ENCODE measurements at places on chromosomes 11 and 22. TPM values are rescaled to one million over a fixed set of nuclear protein-coding genes. Genes with fewer than 3 reads are reported as not detected.

Gene OR51B2
- total RNA-seq, result not detected

Gene CRACR2B
- total RNA-seq, result 11.6 TPM

Gene OR56A1
- total RNA-seq, result 0.87 TPM

Gene SEPTIN3
- 20.5 TPM for total RNA-seq

Gene SCGB1D2
- total RNA-seq, result not detected

- peak; percentile 56 for DNase-seq
These were observed 267.8 kb downstream of the TBC1D22A start for GRCh38 chr22:47030143-47030661.

Gene CYB5R2
- total RNA-seq, result 37.1 TPM

Gene PKDREJ
- total RNA-seq, result not detected

DNA sequence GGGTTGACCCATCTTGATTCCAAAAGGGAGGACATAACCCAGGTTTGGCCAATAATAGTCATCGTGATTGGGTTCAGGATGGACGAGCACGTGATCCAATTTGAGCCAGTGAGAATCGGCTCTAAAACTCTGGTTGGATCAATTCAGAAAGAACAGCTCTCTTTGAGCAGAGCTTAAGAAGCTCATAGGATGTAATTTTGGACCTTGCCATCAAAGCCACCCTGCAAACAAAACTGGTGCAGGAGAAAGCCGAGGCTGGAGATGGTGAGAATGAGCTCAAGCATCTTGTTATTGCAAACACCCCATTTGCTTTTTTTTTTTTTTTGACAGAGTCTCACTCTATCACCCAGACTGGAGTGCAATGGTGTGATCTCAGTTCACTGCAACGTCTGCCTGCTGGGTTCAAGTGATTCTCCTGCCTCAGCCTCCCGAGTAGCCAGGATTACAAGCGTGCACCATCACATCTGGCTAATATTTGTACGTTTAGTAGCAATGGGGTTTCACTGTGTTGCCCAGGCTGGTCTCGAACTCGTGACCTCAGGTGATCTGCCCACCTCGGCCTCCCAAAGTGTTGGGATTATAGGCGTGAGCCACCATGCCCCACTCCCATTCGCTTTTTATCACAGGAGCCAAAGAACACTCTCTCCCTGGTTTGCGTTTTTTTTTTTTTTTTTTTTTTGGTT lies 13.8 kb upstream of the MIAT start:
- DNase-seq, result no peak

- no peak for DNase-seq
These were observed 619.0 kb upstream of the ARHGAP42 start for GRCh38 chr11:100068116-100068515.

Gene KRTAP5-10
- total RNA-seq, result not detected

Gene LRRC74B
- not detected for total RNA-seq

- no peak for DNase-seq
These were observed 64.5 kb downstream of the C11orf91 start for GRCh38 chr11:33636104-33636503.

Gene MOV10L1
- total RNA-seq, result not detected

Gene APOL5
- not detected for total RNA-seq

GRCh38 chr11:133049244-133050019 lies 482.9 kb downstream of the OPCML start:
- no peak for DNase-seq

Gene TMEM45B
- not detected for total RNA-seq

- DNase-seq, result no peak
These were observed 15.3 kb upstream of the ZBTB16 start for GRCh38 chr11:114044042-114044871.

Gene KREMEN1
- 1.4 TPM for total RNA-seq

- DNase-seq, result no peak
These were observed 58.6 kb downstream of the DDIAS start for GRCh38 chr11:82959987-82960778.

DNA sequence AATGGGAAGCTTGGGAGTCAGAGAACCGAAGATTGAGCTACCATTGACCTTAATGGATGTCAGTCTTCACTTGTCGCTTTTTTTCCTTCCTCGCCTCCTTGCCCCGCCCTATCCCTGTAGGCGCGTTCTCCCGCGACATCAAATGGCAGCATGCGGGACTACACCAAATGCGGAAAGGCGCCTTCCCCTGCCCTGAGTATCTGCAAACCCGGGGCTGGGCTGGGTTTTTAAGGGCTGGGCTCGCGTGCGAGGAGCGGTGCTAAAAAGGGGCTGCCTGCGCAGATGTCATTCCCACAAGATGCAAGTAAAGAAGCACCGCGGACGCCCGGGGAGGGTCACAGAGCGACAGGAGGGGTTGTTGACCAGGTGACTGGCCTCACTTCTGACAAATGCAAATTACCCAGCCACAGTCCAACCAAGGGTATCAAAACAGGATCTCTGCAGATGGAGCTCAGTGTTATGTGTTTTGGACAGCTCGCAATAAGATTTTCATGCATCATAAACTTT lies 4.7 kb upstream of the FAM111B start:
- DNase-seq, result peak; percentile 87

- no peak for DNase-seq
These were observed 81.0 kb upstream of the SLC6A5 start for GRCh38 chr11:20518323-20518834.

Gene MUC2
- total RNA-seq, result not detected

Gene PKP3
- total RNA-seq, result 8.5 TPM

DNA sequence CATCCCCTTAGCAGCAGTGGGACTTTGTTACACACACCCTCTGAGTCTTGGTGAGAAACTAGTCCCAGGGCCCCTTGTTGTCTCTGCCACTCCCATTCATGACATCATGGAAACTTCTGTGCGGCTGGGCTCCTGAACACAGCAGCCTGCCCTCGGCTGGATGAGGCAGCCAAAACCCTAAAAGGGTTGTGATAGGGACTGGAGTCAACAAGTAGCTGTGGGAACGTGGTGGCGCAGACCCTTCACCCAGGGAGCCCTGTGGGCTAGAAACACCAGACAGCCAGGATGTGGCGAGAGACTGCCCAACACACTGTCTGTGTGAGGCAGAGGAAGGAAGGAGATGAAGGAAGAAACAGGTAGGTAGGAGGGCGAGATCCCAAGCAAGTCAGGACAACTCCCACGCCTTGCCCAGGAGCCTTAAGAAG lies 3.9 kb downstream of the CD3D start:
- DNase-seq, result no peak

- DNase-seq, result no peak
These were observed 18.3 kb downstream of the SUN2 start for GRCh38 chr22:38737302-38738060.

Gene MYRF
- total RNA-seq, result 5.8 TPM

GRCh38 chr11:24556693-24557092 lies 59.8 kb downstream of the LUZP2 start:
- DNase-seq, result no peak

DNA sequence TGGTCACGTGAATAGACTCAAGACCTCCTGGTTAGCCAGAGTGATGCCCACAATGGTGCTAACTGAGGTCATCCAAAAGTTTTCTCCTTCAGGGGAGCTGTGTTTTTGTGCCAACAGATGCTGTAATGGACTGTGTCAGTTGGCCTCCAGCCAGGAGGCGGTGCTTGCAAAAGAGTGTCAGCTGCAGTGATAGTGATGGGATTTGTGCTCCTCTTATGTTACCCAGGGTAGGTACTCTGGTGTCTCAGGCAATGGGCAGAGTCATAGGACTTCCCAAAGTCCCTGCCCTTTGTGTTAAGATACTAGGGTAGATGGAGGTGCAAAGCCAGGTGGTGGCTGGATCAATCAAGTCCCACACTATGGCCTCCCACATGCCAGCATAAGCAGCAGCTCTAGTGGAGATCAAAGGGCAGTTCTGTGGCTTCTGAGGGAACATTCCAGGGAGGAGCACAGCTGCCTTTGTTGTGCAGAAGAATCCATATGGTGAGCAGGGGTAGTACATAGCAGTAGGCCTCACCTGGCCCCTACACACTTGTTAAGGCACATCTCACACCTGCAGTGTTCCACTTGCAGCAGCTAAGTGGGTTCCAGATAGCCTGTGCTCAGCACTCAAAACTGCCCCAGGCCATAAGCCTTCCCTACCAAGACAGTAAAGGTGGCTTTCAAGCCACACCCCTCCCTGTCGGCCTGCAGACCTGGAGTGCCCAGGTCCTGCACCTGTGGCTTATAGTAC lies 9.4 kb upstream of the FANCF start:
- no peak for DNase-seq

Gene GAS2
- total RNA-seq, result 3.0 TPM

DNA sequence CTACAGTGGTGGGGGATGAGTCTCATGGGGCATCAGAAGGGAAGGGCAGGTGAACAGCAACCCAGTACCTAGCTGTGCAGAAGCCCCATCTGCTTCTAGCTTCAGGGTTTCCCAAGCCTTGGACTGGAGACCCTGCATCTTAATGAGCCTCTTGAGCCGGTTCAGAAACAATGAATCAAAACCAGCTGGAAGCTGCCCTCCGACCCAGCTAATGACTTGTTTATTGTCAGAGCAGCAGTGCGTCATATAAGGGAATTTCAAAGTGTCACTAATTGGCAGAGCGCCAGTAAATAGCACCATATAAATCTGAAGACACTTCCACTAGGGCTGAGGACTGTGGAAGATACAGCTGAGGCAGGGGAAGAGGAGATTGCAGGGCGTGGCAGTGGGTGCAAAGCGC lies 57.5 kb downstream of the RPUSD4 start:
- DNase-seq, result peak; percentile 82

GRCh38 chr11:102780491-102780918 lies at the start of gene MMP10:
TSS of gene MMP10 (minus strand) at chr11:102780628. CDS start at chr11:102780591, 37 bp downstream.
- DNase-seq, result peak; percentile 76

DNA sequence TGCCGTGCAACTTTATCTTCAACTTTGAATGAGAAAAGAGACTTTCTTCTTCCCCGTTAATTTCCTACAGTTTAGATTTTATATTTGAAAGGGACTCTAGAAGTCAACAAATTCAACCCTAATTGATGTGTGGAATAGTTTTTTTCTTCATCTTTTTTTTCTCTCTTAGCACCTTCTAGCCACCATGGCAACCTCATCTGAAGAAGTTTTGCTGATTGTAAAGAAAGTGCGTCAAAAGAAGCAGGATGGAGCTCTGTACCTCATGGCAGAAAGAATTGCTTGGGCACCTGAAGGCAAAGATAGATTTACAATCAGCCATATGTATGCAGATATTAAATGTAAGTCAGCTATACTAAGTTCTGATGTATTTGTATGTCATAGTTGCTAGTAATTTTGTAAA lies 10.5 kb downstream of the GTF2H1 start:
- DNase-seq, result no peak

- peak; percentile 54 for DNase-seq
These were observed 1.2 kb downstream of the SYVN1 start for GRCh38 chr11:65132988-65133700.

Gene PAK1
- 44.8 TPM for total RNA-seq

Gene OR52I2
- total RNA-seq, result not detected

DNA sequence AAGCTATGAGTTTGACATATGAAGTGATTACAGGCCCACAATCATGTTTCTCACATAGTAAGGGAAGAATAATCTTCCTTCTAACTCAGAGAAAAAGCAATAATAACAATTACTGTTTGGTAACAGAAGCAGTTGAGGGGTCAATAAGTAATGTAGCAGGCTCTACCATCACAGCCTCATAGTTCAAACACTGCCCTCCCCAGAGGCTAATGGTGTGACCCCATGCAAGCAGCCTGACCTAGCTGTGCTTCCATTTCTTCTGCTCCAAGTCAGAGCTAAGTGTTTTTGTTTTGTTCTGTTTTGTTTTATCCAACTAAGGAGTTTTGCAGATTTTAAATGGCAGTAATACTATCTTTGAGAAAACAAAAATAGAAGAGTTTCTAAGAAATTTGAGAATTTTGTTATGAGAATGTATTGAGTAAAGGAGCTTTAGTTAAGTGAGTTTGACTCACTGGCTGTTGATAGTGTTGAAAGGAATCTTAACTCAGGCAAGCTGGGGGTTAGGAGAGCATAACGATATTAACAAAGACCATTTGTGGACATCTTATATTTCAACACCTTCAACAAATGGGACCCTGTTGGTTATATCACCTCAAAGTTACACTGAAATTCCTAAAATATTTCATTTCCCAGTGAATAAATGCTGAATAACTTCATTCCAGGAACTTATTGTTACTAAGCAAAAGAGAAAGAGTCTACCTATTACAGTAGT lies 48.5 kb downstream of the GUCY1A2 start:
- DNase-seq, result no peak

- DNase-seq, result no peak
These were observed 86.6 kb downstream of the YAP1 start for GRCh38 chr11:102196816-102197215.

Gene PKNOX2
- total RNA-seq, result 7.2 TPM

GRCh38 chr11:121372671-121373429 lies 79.3 kb upstream of the SORL1 start:
- DNase-seq, result no peak

Gene RAB39A
- total RNA-seq, result 13.2 TPM

- peak; percentile 34 for DNase-seq
These were observed 510 bp downstream of the CHRDL2 start for GRCh38 chr11:74730571-74731260.

DNA sequence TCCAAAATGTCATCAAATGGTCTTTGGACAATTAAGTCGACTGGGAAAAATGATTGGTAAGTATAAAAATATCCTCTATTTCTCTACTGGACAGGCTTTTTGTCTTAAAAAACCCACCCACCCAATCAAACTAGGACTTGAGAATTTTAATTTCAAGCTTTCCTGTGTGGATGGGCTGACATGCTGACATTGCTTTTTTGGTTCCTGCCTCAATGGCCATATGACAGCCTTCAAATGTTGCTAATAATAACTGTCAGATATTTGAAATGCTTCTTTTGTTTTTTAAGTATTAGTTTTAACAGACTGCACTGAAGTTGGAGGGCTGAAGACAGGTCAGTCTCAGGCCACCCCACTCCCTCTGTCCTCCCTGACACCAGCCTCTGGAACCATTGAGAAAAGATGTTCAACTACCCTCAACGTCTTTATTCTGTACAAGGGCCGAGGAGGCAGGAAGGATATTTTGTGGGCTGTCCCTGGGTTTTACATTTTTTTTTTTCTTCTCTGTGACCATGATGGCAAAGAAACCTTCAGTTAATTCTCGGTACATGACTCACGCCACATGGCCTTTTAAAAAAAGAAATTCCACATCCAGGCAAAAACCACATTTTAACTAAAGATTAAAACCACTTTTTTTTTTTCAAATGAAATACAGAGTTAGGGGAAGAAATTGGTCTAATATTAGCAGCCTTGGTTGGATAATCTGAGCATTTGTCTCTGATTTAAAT lies 130.4 kb downstream of the SLC1A2 start:
- no peak for DNase-seq

GRCh38 chr11:93689240-93689639 lies 27.8 kb downstream of the CEP295 start:
- DNase-seq, result no peak

DNA sequence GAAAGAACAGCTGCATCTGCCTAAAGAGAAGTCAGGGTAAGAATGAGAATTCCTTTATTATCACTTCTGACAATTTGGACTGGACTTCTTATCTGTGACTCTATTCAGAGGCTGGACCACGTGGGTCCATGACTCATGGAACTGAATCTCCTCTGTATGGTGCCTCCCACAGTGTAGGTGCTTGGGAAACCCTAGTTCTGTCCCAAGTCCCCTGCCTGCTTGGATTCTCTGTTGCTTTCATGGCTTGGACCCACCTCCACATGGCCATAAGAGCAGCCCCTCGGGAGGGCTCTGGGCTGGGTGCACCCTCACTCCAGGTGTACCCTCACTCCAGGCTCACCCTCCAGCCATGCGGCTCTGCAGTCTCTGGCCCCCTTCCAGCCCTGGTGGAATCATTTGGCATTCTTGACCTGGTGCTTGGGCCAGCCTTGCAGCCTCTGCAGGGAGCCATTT lies 153.4 kb downstream of the CACNA1I start:
- no peak for DNase-seq

- DNase-seq, result peak; percentile 51
These were observed 45.5 kb upstream of the CRYBB3 start for GRCh38 chr22:25153961-25154666.

GRCh38 chr11:85044911-85045310 lies 582.2 kb downstream of the DLG2 start:
- DNase-seq, result no peak

GRCh38 chr11:93529707-93530467 lies 13.3 kb downstream of the SMCO4 start:
- no peak for DNase-seq
